Activated effector memory CD4-positive, alpha-beta T cell treated with Interleukin-2 at 50 U/mL for 16 hours (primary cell): ENCODE measurements at places on chromosomes 1 and 21.

- DNase-seq, result no peak
Measured at GRCh38 chr1:238457610-238458009, 566.9 kb upstream of the ZP4 start.

GRCh38 chr1:156947127-156947526, 26.7 kb downstream of the LRRC71 start:
- DNase-seq, result no peak

DNA sequence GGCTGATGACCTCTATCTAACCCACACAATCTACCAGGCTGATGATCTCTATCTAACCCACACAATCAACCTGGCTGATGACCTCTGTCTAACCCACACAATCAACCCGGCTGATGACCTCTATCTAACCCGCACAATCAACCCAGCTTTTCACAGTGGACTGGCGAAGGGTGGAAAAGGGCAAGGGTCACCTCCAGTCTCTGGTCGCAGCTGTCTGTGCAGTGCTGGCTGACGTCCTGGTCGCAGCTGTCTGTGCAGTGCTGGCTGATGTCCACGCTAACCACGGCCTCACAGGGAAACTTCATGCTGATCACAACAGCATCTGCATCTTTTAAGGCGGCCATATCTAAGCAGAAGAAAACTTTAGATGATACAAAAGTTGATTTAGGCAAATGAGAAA, 12.2 kb upstream of the CCDC27 start:
- DNase-seq, result no peak

DNA sequence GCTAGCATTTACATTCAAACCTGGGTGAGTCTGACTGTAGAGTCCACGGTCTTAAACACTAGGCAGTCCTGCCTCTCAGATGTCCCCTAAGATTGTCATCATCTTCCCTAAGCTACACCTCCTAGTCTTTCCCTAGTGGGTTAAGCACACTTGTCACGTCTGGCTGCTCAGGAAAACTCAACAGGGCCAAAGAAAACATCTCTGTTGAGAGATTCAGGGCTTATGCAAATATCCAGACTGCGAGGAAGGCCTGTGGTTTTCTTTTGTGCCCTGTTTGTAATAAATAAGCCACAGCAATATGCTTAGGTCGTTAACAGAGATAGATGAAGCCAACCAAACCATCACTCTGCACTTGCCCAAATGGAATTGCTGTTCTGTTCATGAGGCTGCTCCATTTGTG, 472.6 kb upstream of the DEPDC1 start:
- DNase-seq, result no peak

GRCh38 chr1:119453021-119453420, 38.1 kb downstream of the HSD3B2 start:
- no peak for DNase-seq
